ENCODE measurements at places on chromosomes 11 and 22.

DNA sequence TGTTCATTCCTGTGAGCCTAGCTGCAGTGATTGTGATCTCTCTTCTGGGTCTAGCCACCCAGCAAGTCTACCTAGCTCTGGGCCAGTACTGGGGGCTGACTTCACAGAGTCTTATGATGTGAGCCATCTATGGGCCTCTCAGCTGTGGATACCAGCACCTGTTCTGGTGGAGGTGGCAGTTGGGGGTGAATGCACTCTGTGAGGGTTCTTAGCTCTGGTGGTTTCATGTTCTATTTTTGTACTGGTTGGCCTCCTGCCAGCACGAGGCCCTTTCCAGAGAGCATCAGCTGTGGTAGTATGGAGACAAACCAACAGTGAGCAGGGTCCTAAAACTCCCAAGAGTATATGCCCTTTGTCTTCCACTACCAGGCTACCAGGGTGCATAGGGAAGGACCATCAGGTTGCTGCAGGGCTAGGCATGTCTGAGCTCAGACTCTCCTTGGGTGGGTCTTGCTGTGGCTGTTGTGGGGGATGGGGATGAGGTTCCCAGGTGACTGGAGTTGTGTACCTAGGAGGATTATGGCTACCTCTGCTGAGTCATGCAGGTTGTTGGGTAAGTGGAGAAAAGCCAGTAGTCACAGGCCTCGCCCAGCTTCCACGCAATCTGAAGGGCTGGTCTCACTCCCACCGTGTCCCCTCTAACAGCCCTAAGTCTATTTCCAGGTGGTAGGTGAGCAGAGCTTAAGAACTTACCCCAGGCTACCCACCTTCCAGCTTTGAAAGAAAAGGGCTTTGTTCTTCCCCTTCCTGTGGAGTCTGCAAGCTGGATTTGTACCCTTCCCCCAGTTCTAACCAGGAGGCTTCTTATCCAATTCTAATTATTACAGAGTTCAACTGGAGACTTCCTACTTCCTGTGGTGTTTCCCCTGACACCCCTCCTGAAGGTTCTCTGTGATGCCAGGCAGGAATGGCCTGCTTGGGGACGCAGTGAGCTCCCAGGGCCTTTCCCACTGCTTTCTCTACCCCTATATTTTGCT, 250.7 kb downstream of the LUZP2 start:
- no peak for DNase-seq

GRCh38 chr11:112525270-112525669, 264.6 kb upstream of the PLET1 start:
- DNase-seq, result no peak

- DNase-seq, result no peak
These were observed 56.6 kb upstream of the FDX1 start for GRCh38 chr11:110373051-110373702.

- peak; percentile 43 for DNase-seq
These were observed 13.9 kb downstream of the KCNE3 start for GRCh38 chr11:74453373-74453975.

GRCh38 chr22:44585559-44586350, 87.7 kb upstream of the RTL6 start:
- DNase-seq, result no peak

DNA sequence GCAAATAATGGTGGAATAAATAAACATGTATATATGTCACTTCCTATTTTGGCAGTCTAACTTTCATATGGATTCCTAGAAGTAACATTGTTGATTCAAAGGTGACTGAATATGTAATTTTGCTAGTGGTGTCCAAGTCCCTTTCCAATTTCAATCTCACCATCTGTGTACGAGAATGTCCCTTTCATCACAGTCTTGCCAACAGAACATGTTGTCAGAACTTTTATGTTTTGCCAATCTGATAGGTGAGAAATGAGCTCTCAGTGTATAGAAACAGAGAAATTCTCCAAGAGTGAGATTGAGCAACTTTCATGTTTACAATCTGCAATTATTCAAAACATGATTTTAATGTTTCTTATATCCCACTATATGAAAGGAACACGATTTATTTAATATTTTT, 167.5 kb downstream of the CNTN5 start:
- DNase-seq, result no peak

DNA sequence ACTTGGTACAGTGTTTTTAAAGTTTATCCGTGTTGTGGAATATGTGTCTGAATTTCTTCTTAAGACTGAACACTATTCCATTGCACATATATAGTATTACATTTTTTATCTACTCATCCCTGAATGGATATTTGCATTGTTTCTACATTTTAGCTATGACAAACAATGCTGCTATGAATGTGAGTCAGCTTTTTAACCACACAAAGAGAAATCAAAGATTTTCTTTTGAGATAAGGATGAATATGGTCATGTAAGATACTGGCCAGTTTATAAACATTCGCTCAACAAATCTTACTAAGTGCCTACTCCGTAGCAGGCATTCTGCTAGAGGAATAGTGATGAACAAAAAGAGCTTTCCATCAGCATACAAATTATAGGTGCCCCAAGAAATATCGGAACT, 16.5 kb upstream of the OR9G4 start:
- no peak for DNase-seq

DNA sequence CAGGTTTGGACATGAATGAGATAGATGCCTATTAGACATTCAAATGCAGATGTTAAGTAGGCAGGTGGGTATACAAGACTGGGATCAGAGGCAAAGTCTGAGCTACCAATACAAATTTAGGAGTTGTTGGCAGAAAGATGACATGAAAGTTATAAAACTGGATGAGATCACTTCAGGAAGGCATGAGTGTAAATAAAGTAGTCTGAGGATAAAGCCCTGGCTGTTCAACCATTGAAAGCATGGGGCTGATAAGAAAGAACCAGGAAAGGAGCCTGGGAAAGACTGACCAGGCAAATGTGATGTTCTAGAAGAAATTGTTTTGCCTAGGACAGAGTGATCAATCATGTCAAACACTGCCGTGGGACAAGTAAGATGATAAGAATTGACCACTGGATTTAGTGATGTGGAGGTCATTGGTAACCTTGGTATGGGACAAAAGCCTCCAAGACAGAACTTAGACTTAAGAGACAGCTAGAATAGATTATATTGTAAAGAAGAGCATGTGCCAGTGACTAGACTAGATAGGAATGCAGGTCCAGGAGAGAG, 98.5 kb downstream of the EHF start:
- no peak for DNase-seq

- DNase-seq, result no peak
These were observed at the start of gene GLB1L3 for GRCh38 chr11:134275534-134276395. Gene GLB1L3, plus strand, starts transcription at chr11:134276379. Its CDS starts 362 bp downstream, at chr11:134276741.

- no peak for DNase-seq
These were observed 53.7 kb downstream of the RDX start for GRCh38 chr11:110242746-110243145.

- DNase-seq, result no peak
These were observed 35.1 kb downstream of the FLI1 start for GRCh38 chr11:128728767-128729587.

DNA sequence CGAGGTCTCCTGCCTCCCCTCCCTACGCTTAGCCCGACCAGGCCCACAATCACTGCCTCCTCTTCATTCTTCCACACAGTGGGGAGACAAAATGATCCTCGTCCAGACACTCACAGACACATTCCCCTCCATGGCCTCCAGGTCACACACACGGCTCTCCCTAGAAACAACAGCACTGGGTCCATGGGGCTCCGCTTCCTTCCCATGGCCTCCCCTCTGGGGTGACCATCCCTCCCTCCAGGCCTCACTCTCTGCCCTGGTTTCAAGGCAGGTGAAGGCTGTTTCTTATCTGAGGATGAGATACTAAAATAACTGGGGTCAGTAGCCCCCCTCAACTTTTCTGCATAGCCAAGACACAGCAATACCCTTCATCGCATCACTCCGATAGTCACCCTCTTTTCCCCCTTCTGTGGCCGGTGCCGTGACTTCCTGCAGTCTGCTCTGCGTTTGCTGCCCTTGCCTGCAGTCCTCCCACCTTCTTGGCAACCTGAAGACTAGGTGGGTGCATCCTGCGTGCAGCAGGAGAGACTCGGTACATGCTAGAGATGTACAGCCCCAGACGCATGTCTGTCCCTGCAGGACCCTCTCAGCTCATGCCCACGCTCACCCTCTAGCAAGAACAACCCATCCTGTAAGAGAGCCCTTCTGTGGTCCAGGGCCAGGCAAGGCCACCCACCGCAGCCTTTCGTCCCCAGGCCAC, 55.8 kb downstream of the CD6 start:
- DNase-seq, result no peak

GRCh38 chr22:29275167-29275566, 7.1 kb downstream of the EWSR1 start:
- DNase-seq, result no peak

DNA sequence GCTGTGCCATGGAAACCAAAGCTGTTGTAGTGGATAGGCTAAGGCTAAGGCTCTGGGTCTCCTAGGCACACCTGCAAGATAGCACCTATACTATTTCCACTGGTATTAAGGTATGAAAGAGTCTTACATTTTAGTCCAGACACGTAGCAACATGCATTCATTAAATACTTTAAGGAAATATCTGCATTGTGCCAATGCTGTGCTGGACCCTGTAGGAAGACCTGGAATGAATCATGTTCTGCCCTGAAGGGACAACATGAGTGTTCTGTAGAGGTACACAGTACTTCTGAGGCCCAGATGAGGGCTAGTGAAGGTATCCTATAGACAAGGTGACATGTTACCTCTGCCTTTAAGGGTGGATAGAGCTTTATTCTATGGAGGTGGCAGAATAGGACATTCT, 35.2 kb upstream of the RRM1 start:
- DNase-seq, result no peak

- DNase-seq, result no peak
These were observed 197.7 kb upstream of the CTSC start for GRCh38 chr11:88535266-88535665.

GRCh38 chr11:42465623-42466022, 846.2 kb upstream of the API5 start:
- DNase-seq, result no peak

- DNase-seq, result no peak
These were observed 14.8 kb upstream of the EMID1 start for GRCh38 chr22:29190918-29191317.

DNA sequence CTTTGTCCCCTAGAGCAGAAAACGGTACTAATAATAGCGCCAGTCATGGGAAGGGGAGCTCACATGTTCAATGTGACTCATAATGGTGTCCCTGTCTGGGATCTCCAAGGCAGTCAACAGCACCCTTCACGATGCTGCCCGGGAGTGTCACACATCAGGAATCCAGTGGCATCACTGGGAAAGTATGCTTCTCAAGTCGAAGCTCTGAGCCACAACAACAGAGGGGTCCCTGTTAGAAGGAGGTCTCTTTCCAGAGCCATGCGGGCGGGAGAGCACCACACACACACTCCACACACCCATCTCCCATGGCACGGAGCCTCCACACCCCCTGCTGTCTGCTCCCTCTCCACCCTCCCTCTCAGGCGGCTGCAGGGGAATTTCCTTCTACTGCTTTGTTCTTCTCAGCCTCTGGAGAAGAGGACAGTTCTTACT, 119.7 kb downstream of the ETS1 start:
- DNase-seq, result no peak

DNA sequence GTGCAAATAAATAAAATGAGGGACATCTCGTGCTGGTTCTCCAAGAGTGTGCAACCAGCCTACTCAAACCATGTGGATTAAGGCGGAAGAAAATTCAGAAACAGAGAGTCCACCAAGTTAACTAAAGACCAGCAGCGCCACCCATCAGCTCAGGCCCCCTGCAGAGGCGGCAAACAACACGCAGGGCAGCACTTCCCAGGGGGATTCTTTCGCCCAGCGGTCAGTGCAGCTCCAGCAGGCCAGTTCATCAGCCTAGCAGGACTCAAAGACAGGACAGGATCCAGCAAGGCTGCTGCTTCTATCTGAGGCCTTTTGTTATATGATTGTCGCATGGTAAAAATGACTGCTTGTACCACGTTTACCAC, 51.7 kb downstream of the PACSIN2 start:
- no peak for DNase-seq

- no peak for DNase-seq
These were observed 32.9 kb upstream of the TECTA start for GRCh38 chr11:121067962-121068647.

- DNase-seq, result no peak
These were observed 1.8 kb upstream of the SNX19 start for GRCh38 chr11:130918081-130918480.

- DNase-seq, result no peak
These were observed 2.2 kb upstream of the TM7SF2 start for GRCh38 chr11:65109231-65110198.

- no peak for DNase-seq
These were observed 59.3 kb downstream of the ENDOD1 start for GRCh38 chr11:95148938-95149337.

DNA sequence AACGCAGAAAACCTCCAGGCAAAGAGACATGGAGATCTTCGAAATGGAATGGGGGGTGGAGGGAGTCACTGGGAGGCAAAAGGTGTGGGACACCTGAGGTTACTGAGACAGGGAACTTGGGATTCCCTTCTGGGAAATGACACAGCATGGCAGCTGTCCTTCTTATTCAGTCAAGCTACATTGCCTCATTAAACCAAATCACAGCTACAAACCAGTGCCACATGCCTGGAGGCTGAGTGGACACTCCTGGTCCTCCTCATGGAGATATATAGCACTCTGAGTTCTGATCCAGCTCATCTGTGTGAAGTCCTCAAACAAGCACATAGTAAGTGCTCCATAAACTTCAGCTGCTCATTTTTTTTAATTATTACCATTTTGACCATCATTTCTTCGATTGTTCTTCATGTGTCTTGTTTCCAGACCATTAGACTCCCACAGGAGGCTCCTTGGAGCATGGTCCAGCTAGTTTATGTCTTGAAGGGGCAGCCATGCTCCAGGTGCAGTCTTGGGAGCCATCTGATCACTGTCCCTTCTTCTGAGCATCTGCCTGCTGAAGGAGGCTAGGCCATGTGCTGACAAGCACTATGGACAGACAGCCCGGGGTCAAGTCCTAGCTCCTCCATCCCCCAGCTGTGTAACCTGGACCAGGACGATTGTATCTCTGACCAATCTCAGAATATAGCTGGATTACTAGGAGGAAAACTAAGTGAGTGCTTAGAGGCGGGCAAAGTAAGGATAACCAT, 9.7 kb upstream of the FXYD2 start:
- DNase-seq, result no peak

GRCh38 chr22:47250995-47251765, 488.7 kb downstream of the TBC1D22A start:
- no peak for DNase-seq

GRCh38 chr22:30277547-30278344, 11.1 kb upstream of the OSM start:
- DNase-seq, result no peak

- peak; percentile 85 for DNase-seq
These were observed 6.5 kb upstream of the RHOD start for GRCh38 chr11:67050139-67050538.

DNA sequence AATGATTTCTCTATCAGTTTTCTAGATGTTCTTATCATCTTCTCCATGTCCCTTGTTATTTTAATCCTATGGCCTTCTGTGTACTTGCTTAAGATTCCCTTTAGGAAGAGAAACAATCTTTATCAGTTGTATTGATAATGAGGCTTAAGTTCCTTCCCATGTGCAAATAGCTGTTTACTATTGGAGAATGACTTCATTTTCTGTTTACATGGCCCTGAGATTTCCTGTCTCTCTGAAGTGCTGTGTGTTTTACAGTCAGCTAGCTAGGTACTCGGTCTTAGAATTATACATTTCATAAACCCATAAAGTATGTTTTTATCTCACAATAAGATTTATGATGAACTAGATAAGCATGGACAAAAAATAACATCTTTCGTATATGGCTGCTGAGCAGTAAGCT, 67.5 kb upstream of the CCDC179 start:
- DNase-seq, result no peak

GRCh38 chr22:29202212-29203192, 3.2 kb upstream of the EMID1 start:
- DNase-seq, result peak; percentile 92
